ENCODE measurements at places on chromosomes 1 and 21.

GRCh38 chr1:22398656-22399420, 52.8 kb upstream of the ZBTB40 start:
- DNase-seq, result no peak

DNA sequence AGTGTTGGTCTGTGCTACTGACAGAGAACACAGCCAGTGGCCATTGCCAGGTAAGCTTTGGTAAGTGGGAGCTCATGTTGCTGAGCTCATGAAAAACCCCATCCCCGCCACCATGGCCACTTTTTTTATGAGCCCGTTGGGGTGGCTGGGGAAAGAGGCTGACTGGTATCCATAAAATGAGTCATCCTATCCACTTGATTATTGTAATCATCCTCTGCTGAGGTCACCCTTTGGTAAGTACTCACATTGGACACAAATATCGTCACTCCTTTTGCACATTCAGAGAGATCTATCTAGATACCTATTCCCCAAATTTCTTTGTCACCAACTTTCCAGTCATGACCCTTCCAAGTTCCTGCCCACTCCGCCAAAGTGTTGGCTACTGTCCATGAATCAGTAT, 22.0 kb downstream of the SLAMF7 start:
- no peak for DNase-seq

GRCh38 chr1:64984737-64985136, 18.4 kb upstream of the JAK1 start:
- no peak for DNase-seq

DNA sequence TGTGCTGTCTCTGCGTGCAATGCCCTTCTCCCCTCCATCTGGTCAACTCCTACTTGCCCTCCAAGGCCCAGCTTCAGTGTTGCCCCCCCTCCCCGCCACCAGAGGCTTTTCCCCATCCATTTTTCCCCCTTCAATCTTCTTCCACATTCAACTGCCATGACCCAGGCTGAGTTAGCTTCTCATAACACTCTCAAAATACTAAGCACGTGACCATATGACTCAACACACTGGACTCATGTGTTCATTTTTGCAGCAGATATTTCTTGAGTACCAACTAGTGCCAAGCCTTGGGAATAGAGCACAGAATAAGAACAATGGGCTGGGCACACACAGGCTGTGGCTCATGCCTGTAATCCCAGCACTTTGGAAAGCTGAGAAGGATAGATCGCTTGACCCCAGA, 132.1 kb downstream of the IGSF21 start:
- no peak for DNase-seq

GRCh38 chr1:111976332-111976731, 13.1 kb downstream of the KCND3 start:
- no peak for DNase-seq

DNA sequence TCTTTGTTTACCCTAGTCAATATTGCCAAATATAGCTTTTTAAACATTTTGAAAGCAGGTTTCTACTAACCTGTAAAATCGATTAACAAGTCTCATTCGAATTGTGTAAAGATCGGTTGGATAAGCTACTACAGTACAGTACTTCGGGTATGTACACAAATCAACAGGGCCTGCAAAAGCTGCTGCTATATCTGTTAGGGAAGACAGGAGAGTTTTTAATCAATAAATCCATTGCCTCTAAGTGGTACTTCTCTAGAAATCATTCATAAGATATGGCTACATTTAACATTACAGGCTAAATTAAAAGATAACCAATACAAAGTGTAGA, 34.8 kb upstream of the PSMG1 start:
- DNase-seq, result no peak

- DNase-seq, result no peak
Measured at GRCh38 chr1:118201524-118201923, 16.5 kb upstream of the SPAG17 start.
